H9 (cell line): ENCODE measurements at places on chromosomes 16 and 17.

DNA sequence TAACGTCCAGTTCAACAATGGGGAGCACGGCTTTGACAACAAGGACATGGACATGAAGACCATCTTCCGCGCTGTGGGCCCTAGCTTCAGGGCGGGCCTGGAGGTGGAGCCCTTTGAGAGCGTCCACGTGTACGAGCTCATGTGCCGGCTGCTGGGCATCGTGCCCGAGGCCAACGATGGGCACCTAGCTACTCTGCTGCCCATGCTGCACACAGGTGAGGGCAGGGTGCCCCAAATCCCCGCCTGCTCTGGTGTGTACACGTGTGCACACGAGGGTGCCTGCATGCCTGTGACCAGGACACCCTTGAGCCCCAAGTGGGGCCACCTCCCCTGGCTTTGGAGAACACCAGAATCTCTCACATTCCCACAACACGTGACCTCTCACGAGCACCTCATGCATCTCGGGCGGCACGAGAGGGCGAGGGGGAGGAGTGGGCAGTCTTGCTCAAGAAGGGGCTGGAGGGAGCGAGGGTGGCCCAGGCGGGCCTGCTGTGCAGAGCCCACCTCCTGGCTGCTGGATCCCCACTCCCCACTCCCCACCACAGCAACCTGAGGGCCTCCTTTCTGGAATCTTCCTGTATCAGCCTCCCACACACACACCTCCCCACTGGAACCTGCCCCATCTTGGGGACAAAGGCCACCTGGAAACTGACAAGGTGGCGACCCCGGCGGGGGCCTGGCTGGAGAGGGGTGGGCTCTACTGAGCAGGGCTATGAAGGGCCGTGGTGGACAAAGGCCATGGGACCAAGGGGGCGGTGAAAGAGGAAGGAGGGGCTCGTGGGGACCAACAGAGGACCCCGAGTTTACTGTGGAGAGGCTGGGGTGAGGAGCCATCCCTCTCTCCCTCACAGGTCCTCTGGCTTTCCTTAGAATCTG, 6.5 kb downstream of the ENPP7 start:
- no peak for DNase-seq

GRCh38 chr17:17937201-17937853, 34.9 kb downstream of the TOM1L2 start:
- no peak for DNase-seq

DNA sequence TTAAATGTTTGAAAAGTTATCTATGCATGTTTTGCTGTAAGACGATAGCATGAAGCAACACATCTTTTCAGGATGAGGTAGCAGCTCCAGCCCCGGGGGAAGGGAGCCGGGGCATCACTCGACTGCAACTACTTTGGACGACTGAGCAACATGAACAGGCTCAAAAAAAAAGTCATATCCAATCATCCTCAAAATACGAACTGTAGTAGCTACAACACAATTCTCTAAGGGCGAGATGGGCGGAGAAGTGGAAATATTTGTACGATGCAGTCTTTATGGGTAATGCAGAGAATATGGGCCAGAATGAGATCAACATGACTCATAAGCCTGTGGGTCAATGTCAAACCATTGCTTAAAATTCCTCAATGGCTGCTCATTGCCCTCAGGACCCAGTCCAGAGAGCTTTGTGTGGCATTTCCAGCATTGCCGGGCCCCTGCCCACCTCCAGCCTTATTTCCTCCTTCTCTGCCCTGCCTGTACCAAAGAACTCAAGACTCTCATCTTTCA, 17.7 kb upstream of the SMURF2 start:
- DNase-seq, result no peak

DNA sequence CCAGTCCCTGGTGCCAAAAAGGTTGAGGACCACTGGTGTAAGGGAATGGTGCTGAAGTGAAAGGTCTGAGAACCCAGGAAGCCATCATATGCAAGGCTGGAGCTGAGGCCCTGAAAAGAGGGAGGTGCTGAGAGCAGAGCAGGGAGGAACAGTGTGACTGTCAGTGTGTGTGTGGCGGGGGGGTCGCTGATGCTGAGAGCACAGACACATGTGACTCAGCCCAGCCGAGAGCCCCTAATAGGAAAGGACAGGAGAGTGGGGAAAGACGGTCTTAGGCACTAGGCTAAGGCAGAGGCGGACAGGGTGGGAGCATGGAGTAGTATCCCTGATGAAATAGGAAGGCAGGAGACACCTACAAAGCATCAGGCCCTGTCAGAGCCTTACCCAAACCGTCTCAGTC, 1.2 kb downstream of the B9D1 start:
- DNase-seq, result no peak

- peak; percentile 52 for DNase-seq
Measured at GRCh38 chr17:6639586-6640535, 650 bp downstream of the KIAA0753 start.

DNA sequence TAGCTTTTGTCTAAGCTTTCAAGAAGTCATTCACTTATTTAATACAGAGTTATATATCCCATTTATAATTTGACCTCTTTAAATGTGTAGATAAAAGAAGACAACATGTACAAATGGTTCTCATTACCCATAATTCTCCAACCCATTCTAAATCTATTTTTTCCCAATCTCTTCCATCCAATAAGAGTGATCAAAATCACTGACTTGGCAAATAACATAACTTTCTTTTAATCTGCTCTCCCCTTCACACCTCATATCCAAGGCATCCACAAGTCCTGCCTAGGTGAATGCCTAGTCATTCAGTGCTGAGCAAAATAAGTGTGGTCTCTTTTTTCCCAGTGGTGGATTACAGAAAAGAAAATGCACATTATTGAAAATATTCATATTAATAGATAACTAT, 1231.1 kb downstream of the CDH11 start:
- no peak for DNase-seq

DNA sequence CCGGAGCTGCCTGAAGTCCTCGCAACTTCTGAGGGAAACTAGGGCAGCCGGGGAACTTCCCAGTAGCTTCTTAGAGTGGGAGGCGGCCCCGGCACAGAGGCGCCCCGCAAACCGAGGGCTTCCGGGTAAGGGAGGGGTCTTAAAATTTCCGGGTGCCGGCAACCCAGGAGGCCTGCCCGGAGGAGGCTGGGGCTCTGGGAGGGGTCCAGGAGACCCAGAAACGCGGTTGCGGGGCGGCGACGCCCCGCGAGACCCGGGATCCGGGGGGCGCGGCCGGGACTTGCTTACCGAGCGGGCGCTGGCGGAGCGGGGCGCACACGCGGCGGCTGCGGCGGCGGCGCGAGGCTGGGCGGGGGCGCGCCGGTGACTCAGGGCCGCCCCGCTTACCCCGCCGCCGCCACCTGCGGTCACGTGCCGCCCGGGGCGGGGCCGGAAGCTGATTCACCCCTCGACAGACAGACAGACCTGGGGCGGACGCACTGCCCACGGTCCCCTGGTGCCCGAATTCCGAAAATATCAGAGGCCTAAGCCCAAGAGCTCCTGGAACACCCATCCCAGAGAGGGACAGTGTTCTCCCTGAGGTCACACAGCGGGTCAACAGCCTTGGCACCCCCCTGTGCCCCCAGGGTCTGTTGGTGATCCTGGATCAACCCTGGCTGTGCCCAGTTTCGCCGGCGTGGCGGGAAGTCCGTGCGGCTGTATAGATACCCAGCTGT, at the start of gene FAM83G:
Gene FAM83G, minus strand, starts transcription at position 344 of the 716 bp plus-strand sequence. CDS start 723 bp downstream, outside the sequence.
- DNase-seq, result peak; percentile 86

GRCh38 chr17:60645918-60646523, 31.6 kb upstream of the BCAS3 start:
- DNase-seq, result no peak

GRCh38 chr16:12900599-12901203, 697 bp upstream of the SHISA9 start:
- peak; percentile 36 for DNase-seq

- DNase-seq, result no peak
Measured at GRCh38 chr17:67982034-67982640, 14.1 kb downstream of the C17orf58 start.

GRCh38 chr17:63682441-63682840, 17.5 kb downstream of the LIMD2 start:
- no peak for DNase-seq

DNA sequence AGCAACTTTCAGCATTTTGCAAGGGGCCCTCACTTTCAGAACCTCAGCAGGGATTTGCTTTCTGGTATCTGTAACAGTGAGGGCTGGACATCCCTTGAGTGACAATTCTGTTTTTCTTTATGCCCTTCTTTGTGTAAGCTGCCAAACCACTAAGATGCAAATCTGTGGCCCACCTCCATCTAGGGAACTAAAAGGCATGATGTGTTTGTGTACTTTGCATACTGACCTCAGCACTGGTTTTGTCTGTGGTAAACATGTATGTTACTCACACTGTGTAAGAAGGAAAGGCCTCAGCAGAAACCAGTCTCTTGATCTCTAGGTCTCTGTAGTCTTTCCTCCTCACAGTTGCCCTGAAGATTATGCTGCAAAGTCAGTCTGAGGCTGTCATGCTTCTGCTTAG, 396.6 kb upstream of the DYNLRB2 start:
- no peak for DNase-seq

DNA sequence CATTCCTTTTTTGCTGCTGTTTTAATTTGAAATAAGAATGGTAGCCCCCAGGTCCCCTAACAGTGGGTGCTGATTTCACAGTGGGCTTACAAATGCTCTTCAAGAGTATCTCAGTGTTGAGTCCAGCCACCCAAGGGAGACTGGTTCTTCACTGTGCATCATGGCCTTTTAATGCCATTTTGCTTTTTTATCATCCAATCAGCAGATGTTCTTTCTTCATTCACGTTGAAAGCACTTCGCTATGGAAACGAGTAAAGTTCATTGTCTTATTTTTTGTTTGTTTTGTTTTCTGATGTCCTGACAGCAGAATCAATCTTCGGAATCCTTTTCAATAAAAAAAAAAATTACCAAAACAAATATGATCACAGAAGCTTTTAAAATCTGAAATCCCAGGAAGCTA, 429.0 kb downstream of the MAF start:
- no peak for DNase-seq

DNA sequence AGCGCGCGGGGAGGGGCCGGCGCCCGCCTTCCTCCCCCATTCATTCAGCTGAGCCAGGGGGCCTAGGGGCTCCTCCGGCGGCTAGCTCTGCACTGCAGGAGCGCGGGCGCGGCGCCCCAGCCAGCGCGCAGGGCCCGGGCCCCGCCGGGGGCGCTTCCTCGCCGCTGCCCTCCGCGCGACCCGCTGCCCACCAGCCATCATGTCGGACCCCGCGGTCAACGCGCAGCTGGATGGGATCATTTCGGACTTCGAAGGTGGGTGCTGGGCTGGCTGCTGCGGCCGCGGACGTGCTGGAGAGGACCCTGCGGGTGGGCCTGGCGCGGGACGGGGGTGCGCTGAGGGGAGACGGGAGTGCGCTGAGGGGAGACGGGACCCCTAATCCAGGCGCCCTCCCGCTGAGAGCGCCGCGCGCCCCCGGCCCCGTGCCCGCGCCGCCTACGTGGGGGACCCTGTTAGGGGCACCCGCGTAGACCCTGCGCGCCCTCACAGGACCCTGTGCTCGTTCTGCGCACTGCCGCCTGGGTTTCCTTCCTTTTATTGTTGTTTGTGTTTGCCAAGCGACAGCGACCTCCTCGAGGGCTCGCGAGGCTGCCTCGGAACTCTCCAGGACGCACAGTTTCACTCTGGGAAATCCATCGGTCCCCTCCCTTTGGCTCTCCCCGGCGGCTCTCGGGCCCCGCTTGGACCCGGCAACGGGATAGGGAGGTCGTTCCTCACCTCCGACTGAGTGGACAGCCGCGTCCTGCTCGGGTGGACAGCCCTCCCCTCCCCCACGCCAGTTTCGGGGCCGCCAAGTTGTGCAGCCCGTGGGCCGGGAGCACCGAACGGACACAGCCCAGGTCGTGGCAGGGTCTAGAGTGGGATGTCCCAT, 232.8 kb downstream of the SEC14L1 start:
- DNase-seq, result peak; percentile 67

- DNase-seq, result no peak
Measured at GRCh38 chr17:42227849-42228700, 33.8 kb upstream of the GHDC start.

DNA sequence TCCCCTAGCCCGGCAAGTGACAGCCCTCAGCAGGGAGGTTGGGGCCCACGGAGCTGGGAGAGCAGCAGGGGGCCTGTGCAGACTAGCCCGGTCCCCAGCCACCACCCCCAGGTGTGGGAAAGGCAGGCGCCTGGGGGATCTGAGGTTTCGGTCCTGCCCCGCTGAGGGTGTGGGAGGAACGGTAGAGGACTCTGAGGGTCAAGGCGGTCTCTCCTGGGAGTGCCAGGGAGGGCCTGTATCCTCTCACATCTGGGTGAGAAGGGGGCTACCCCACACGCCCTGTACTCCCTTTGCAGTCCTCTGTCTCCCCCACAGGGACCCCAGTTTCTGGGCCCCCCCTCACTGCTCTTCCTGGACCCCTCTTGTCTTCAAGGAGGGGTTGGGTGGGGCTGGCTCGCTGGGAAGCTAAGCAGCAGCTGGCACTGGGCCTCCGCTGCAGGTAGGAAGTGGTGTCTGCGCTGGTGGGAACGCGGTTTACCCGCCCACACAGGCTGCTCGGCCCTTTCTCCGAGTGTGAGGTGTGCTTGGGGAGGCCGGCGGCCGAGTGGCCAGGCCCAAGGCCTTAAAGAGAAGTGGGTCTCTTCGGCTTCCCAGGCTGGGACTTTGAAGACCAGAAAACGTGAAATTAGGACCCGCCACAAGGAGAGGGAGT, 15.4 kb downstream of the CD7 start:
- no peak for DNase-seq
